Stimulated activated CD4-positive, alpha-beta T cell treated with anti-CD3 and anti-CD28 coated beads, Interleukin-1b, Interleukin-23, amount 100 ng/mL, for 1 hour (primary cell): ENCODE measurements at places on chromosomes 12 and 14.
A peak's percentile ranks its signal among the peaks of the same experiment; 100 is the strongest.

GRCh38 chr12:110234331-110234751 lies 46.7 kb upstream of the ATP2A2 start:
- DNase-seq: no peak

DNA sequence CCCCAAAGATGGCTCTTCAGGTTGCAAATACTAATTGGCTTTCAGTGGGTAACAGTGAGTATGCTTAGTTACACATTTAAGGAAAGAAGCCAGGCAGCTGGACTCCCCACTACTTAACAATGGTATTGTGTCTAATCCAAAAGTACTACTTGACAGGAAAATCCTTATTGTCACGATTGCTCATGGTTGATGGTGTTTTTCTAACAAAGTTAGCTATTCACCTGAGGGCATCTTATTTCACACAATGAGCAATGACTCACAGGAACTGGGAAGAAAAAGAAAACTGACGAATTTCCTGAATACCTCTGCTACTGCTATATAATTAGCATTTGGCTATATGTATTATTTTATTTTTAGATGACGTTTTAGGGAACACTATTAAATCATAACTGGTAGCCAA lies 33.4 kb upstream of the ALG10 start:
- no peak for DNase-seq

DNA sequence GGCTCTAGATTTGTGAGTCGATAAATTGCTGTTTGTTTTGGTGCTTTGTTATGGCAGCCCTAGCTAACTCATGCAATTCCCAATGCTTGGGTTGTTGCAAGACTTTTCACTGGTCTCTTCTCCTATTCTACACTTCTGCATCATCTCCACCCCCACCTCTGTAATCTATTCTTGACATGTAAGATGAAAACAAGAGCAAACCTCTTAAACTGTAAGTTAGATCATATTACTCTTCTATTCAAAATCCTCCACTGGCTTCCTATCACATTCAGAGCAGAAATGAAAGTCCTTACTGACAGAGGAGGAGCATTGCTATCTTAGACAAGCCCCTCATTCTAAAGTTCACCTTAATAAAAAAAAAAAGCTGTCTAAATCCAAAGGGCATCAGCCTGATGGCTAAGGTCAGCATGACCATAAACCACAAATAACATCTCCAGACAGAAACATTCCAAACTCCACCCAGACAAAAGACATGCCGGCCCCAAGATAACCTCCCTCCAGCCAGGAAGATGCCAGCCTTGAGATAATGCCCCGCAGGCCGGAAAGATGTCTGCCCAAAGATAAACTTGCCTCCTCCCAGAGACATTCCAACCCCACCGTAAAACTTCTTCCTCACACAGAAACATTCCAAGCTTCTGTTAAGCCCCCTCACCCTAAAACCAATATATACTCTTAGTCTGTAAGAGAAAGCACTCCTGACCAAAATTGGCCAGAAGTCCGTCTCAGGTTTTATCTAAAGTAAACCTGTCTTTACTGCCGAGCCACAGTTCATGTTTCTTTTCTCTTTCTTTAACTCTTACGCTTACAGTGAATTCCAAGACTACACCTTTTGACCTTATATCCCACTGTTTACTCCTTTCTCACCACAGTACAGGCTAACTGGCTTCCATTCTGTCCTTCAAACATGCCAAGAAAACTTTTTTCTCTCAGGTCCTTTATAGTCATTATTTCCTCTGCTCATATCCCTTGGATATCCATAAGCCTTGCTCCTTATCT lies 308.9 kb downstream of the KCNH5 start:
- no peak for DNase-seq

DNA sequence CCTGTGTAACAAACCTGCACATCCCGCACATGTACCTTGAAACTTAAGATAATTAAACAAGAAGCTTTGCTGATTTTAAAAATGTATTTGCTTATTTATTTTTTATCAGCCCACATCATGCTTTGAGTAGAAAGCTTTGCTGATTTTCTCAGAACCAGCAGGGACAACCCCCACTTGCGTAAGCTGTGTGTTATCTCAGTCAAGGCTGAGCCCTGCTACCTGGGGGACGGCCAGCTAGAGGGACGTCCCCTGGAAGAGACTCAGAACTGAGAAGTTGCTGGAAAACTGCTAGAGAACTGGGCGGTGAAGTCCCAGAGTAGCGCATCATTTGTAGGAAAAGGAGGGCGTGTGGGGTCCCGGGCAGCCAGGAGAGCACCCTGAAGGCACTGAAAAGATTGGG lies 4.1 kb upstream of the PLEK2 start:
- DNase-seq: no peak

- DNase-seq: no peak
These were observed 217.6 kb upstream of the CNTN1 start for GRCh38 chr12:40474630-40475029.

DNA sequence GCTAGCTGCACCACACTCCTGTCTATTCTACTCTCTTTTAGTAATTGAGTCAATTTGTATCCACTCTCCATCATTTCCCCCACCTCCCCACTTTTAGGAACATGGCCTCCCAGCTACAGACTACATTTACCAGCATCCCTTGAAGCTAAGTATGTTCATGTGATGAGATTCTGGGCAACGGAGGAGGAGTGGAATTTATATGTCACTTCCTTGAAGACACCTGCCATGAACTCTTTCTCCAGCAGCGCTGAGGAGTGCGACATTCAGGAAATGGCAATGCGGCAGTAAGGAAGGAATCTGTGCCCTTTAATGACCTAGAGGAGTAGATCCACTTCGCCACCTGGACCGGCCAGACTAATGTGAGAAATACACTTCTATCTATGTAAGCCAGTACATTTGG lies 243.7 kb upstream of the DIO2 start:
- DNase-seq: no peak

DNA sequence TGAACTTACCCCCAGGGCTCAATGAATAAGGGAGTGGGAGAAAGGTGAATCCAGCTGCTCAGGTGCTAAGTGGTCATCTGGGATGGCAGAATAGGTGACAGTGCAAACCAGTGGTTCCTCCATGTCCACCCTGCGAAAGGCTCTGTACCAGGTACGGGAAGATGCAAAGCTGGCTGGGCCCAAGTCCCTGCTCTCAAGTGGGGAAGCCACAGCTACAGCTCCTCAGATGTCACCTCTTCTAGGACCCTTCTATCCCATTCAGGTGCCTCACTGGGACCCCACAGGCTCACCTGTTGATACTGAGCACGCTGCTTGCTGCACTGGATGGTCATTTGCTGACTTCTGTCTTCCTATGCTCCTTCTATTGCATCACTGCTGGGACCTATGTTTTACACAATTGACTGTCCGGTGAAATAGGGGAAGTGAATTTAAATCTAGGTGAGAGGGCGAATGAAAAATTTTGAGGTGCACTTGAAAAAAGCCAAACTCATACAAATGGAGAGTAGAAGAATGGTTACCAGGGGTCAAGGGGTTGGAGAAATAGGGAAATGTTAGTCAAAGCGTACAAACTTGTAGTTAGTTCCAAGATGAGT lies 20.3 kb upstream of the PPP4R4 start:
- no peak for DNase-seq

DNA sequence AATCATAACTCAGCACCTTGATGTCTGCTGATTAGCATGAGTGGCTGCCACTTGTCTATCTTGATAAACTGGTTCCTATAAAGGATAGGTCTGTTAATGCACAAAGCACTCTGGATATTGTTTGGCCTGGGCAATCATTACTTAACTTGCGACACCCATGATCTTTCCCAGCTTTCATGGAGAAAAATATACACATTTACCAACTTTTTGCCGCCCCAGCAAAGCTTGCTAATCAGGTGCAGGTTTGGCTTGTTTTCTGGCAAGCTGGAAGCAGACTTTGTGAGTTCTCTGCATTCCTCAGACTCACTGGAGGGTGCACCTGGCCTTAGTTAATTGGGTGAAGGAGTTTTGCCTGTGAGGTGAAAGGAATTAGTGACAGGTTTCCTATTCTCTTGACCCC lies 1126.4 kb upstream of the FLRT2 start:
- DNase-seq: no peak

- no peak for DNase-seq
These were observed 340.5 kb downstream of the TMTC2 start for GRCh38 chr12:83027021-83027723.

GRCh38 chr12:101939856-101940265 lies 62.5 kb downstream of the DRAM1 start:
- peak; percentile 15 for DNase-seq

- no peak for DNase-seq
These were observed 2.7 kb upstream of the GZMH start for GRCh38 chr14:24612196-24612595.

DNA sequence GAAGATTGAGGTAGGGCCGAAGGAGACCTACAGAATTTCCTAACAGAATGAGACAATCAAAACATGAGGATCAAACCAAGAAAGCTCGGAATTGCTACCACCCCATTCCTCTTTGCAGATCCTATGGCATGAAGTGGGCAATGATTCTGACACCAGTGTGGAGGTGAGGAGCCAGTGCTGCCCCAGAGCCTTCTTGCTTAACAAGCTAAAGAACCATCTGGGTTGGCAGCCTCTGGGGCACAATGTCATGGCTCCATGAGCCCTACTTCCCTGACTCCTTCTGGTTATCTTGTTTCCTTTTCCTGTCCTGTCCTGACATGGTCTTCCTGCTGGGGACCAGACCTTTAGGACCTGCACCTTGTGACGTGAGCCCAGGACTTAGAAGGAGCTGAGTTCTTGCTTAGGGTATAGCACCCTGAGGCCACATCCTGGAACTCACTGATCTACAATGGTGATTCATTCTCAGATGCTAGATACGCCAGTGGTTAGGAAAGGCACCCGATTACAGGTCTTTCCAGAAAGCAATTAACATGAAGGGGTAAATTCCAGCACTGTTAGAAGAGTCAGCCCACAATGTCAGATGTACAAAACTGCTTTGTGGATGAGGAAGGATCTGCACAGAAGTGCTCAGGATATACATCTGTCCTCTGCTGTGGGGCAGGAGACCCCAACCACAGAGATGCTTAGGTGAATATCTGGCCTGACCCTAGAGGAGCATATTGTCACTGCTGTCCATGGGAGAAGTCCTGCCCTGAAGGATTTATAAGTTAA lies 324.2 kb downstream of the ZFP36L1 start:
- DNase-seq: no peak

DNA sequence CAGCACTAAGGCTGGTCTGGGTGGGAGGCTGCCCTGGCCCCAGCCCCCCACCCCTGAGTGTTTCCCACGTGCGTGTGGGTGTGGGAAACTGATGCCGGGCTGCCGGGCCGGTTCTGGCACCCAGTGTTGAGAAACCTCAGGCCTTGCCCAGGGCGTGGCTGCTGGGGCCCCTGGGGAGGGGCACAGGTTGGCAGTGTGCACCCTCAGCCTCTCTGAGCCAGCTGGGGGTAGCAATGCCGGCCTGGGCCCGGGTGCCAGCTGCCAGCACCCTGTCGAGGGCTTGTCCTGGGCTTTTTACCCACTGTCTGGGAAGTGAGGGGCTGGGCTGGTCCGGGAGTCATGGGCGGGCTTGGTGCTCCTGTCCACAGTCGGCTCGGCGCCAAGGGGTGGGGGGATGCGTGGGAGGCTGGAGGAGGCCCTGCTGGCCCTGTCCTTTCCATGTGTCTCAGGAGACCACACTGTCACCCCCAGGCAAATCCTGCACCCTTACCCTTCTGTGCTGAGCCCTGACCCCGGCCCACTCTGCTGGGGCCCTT lies 15.7 kb downstream of the ASPG start:
- DNase-seq: no peak

DNA sequence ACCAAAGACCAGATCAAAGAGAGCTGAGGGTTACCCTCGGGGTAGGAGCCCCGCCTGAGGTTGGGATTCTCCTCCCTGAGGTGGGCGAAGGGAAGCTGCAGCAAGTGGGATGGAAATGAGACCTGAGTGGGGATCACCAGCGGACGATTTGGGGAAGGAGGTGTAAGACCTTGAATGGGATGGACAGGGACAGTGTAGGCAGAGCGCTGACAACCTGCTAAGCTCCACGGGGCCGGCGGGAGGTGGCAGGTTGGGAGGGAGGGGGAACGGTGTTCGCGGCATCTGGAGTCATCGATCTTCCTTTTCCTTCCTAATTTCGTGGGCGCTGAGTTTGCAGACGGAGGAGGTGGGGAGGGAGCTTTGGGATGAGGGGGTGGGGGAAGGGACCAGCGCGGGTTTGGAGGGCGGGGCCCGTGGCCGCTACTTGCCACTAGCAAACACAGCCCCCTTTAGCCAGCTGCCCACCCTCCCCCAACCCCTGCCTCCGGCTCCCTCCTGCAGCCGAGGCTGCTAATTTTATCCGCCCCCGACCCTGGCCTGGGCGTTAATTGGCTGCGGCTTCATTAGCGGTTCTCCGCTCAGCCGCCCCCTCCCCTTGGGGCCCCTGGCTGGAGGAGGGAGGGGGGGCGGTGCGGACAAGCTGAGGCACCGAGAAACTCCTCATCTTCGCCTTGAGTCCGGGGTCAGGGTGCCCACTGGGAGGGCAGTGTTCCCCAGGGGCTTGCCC lies 2.8 kb upstream of the SHMT2 start:
- no peak for DNase-seq

- DNase-seq: no peak
These were observed 57.1 kb upstream of the SLCO1B1 start for GRCh38 chr12:21073822-21074460.

- no peak for DNase-seq
These were observed 3.4 kb upstream of the FBRSL1 start for GRCh38 chr12:132486576-132486975.

DNA sequence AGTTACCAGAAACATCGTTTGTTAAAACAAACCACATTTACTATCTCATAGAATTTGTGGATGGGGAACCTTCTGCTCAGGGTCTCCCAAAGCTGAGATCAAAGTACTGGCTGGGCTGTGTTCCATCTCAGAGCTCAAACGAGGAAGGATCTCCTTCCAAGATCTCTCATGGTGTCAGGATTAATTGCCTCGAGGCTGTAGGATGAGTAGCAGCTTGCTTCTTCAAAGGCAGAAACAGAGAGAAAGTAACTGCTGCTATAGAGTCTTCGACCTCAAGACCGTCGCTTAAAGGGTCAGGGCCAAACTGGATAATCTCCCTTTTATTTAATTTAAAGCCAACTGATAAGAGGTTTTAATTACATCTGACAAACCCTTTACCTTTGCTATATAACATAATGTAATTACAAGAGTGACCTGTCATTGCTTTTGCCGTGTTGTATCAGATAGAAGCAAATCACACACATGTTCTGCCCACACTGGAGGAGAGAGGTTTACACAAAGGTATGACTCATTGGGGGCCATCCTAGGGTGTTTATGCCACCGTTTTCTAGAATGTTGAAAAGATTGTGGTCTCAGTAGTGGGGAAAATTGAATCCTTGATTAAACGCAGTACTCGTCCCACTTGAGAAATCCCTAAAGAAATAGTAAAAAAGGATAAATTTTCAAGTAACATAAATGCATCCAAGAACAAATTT lies 868.8 kb upstream of the TMEM132C start:
- no peak for DNase-seq

DNA sequence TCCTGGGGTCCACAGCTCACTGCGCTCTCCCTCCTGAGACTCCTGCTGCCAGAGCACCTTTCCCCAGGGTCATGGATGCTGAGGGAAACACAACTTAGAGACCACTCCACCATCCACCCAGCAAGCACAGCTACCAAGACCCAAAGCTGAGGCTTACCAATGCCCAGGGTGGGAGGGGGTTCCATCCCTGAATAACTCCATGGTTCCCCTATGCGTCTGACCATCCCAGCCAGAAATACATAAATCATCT lies 36.3 kb downstream of the DAD1 start:
- no peak for DNase-seq

GRCh38 chr12:12626471-12626870 lies 14.8 kb downstream of the CREBL2 start:
- no peak for DNase-seq

- DNase-seq: no peak
These were observed 15.5 kb downstream of the CPSF6 start for GRCh38 chr12:69254862-69255261.

GRCh38 chr12:104605685-104606084 lies 148.9 kb downstream of the CHST11 start:
- DNase-seq: no peak
